ENCODE measurements at places on chromosomes 1 and 21. TPM values are rescaled to one million over a fixed set of nuclear protein-coding genes. Genes with fewer than 3 reads are reported as not detected.

Gene KRTAP19-3
- polyA plus RNA-seq: not detected

Gene LCE3D
- polyA plus RNA-seq: not detected

- DNase-seq: no peak
These were observed 104.2 kb upstream of the CASZ1 start for GRCh38 chr1:10900691-10901090.

- no peak for DNase-seq
These were observed 142.0 kb downstream of the IGSF21 start for GRCh38 chr1:18249631-18250030.

DNA sequence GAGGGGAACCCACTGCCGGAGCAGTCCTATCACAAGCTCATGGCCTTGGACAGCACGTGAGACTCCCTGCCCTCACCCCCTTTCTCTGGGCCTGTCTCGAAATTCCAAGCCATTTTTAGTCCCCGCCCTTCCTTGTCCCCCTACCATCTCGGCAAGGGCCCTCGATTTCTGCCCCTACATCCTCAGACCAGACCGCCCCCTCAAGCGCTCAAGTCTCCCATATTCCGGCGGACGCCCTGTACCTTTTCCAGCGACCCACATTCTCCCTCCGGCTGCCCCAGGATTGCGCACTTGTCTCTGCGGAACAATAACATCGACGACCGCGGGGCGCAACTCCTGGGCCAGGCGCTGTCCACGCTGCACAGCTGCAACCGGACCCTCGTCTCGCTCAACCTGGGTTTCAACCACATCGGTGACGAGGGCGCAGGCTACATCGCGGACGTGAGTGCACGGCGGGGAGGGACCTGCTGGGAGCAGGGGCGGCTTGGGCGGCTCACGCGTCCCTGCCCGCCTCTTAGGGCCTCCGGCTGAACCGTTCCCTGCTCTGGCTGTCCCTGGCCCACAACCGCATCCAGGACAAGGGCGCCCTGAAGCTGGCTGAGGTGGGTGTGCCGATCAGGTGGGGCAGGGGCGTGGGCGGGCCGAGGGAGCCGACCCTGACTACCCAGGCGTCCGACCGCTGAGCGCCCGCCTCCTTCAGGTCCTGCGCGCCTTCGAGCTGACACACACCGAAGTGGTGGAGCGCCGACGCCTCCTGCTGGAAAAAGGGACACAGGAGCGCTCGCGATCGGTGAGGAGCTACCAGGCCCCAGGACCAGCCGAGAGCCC lies 7.0 kb downstream of the LRRC71 start:
- DNase-seq: peak; percentile 59

DNA sequence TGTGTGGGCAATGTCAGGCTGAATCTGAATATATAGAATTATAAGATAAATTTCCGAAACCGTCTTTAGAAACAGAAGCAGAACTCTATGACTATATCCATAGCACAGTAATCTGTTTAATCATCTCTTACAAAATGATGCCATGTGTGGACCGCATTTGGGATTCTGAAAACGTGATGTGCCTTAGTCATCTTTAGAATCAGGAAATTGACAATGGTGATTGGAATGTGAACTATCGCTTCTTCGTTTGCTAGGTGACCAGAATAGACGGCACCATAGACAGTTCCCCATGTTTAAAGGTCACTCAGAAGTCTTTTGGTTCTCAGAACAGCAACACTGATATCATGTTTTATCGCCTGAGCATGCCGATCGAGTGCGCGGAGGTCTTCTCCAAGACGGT lies 300.3 kb downstream of the ZP4 start:
- no peak for DNase-seq

DNA sequence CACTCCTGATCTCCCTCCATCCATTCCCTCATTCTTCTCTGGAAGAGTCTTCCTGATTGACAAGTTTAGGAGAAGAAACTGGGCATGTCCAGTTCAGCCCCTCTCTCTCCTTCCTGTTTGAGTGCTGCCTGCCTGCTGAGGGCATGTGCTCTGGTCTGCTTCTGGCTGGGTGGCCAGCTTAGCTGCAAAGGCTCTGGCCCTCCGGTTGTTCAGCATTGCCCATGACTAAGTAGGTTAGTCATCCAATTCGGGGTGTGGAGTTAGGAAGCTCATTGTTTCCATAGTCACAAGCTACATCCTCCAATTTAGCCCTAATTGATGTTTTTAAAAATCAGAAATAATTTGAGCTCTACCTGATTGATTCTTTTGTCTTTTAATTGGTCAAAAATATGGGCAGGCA lies 25.6 kb upstream of the PLA2G2E start:
- DNase-seq: no peak

GRCh38 chr1:22387919-22388580 lies 63.6 kb upstream of the ZBTB40 start:
- no peak for DNase-seq
